GM12891 (cell line): ENCODE measurements at places on chromosomes 13 and 19.

DNA sequence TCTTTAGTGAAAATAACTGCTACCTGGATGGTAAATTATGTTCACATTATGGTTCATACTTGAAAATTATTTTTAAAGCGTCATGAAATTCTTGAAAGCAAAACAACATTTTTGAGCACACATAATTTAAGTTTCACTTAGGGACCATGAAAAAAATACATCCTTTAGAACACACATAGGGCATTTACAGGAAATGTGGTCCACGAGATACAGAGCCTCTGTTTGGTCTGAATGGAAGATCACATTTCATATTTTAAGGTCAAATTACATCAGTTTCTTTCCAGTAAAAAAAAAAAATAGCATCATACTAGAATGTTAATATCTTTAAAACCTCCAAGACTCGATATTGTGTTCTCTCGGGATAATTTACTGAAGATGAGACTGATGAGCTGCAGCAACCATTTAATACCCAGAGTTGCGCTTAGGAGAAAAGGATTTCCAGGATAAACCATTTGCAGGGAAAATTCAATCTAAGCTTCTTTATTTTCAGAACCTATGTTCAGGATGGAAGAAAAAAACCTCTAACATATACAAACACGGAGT is 720.7 kb downstream of the DIAPH3 start:
- no peak for DNase-seq

DNA sequence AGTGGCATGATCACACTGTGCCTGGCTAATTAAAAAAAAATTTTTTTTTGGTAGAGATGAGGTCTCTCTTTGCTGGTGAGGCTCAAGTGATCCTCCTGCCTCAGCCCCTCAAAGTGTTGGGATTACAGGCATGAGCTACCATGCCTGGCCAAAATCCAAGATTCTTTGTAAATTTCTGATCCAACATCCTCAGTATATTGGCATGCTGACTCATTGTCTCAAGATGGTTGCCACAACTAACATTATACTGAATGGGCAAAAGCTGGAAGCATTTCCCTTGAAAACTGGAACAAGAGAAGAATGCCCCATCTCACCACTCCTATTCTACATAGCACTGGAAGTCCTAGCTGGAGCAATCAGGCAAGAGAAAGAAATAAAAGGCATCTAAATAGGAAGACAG is 100.0 kb downstream of the KLF5 start:
- DNase-seq, result no peak

- peak; percentile 24 for DNase-seq
These were observed 8.9 kb upstream of the CYP4F3 start for GRCh38 chr19:15631817-15632216.

GRCh38 chr13:65597839-65598818 is 1632.0 kb downstream of the PCDH9 start:
- no peak for DNase-seq

GRCh38 chr13:25816239-25816638 is 235.6 kb downstream of the SHISA2 start:
- no peak for DNase-seq

DNA sequence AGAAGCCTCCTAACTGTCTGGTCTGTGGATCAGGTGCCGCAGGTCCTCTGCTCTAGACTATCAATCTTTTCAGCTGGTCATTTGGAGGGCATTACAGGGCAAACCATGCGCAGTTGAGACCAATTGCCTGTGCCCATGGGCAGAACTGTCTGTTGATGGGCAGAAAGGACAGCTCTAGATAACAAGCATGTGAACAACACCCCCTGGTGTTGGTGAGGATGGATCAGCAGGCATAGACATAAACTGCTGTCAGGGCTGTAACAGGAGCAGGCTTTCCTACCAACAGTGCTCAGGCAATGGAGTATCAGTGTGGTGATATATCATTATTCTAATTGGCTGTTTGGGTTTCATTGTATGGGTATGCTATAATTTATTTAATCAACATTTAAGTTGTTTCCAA is 104.7 kb upstream of the KL start:
- peak; percentile 35 for DNase-seq

DNA sequence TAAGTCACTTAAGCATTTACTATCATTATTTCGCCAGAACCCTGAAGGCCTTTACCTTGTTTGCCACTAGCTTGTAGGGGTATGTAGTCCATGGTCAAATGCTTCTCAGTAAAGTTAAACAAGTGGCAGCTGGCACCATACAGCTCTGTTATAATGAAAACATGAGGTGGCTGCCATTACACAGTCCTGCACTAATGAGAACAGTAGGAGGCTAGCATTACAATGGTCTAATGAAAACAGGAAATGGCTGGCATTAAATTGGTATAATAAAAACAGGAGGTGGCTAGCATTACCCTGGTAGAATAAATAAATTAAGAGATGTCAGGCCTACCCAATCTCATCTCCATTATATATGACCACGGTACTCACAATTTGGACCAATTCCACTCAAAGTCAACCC is 107.5 kb downstream of the PCDH17 start:
- DNase-seq, result no peak

- DNase-seq, result no peak
These were observed 1388.4 kb upstream of the MIR17HG start for GRCh38 chr13:89959074-89959473.

DNA sequence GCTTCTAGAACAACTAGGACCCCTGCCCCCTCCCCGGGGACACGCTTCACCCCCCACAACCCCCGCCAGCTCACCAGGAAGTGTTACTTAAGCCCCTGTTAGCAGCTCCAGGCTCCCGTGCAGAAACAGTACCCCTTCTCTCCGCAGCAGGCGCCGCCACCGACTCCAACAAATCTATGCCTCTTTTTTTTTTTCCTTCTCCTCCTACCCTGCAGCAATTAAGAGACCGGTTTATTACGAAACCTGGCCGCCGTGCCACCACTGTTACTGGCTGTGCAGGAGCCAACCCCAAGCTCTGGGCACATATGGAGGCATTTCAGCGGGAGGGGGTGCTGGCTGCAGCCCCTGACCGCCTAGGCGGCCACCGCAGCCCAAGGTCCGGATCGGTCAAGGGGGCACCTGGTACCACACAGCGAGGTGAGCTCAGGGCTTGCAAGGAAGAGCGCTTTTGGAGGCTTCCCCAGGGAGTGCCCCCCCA is 2.4 kb downstream of the GADD45B start:
- DNase-seq, result no peak
